ENCODE measurements at places on chromosomes 12 and 14. TPM values are rescaled to one million over a fixed set of nuclear protein-coding genes. Genes with fewer than 3 reads are reported as not detected.
A peak's percentile ranks its signal among the peaks of the same experiment; 100 is the strongest.

DNA sequence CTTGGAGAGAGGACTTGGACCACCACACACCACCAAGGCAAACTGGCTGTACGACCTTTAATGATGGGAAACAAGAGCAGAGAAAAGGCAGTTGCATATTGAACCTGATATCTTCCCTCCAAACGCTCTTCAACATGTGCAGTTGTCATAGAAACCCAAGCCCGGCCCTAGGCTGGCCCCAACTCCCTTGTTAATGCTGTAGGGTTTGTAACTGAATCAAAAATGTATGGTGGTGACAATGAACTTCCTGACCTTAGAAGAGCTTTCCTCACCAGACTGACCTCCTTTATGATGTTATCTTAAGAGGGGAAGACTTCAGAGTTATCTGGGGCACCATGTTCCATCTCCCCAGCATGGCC, 12.3 kb downstream of the APOLD1 start:
- no peak for DNase-seq

GRCh38 chr12:40056373-40056772, 49.5 kb downstream of the SLC2A13 start:
- no peak for DNase-seq

Gene HAL
- not detected for polyA plus RNA-seq

Gene MYF6
- polyA plus RNA-seq = not detected

GRCh38 chr12:10067264-10067663, 31.5 kb downstream of the CLEC1A start:
- DNase-seq = no peak

DNA sequence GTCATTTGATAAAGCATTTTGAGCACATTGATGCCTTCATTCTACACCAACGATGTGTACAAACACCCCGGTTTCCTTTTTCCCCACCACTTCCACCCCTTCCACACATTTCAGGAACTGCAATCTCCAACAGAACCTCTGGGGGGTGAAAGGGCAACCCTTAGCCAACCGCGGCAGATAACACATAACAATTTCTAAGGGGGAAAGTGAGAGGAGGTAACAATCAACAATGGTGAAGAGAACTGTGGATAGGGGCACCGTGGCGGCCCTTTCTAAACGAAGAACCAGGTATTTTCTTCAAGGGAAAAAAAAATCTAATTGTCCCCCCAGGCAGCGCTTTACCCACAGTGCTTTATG, 1.1 kb downstream of the KITLG start:
- peak; percentile 60 for DNase-seq

- peak; percentile 42 for DNase-seq
Observed at GRCh38 chr12:113231235-113232088, 10.2 kb downstream of the TPCN1 start.

DNA sequence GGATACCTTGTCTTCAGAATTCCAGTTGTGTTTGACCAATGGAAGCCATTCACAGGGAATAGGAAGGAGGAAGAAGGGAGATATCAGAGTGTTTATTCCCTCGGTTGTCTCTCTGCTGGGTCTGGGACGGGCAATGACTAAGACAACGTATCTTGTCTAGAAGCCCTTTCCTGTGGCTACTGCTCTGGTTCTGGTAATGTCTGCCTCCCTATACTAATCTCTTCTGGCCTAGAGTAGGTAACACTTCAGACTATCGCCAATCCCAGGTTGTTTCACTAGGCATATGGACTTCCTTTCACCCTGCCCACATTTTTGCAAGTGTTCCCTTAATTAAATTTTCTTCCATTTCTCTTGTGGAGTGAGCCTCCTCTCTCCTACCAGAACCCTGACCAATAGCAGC, 687.7 kb upstream of the TBX3 start:
- DNase-seq = no peak

Gene RNASE7
- polyA plus RNA-seq = not detected

Gene BICDL1
- not detected for polyA plus RNA-seq

- no peak for DNase-seq
Observed at GRCh38 chr12:3692616-3693365, 60.1 kb downstream of the CRACR2A start.

- DNase-seq = peak; percentile 23
Observed at GRCh38 chr12:87270919-87271318, 758.3 kb downstream of the C12orf50 start.

DNA sequence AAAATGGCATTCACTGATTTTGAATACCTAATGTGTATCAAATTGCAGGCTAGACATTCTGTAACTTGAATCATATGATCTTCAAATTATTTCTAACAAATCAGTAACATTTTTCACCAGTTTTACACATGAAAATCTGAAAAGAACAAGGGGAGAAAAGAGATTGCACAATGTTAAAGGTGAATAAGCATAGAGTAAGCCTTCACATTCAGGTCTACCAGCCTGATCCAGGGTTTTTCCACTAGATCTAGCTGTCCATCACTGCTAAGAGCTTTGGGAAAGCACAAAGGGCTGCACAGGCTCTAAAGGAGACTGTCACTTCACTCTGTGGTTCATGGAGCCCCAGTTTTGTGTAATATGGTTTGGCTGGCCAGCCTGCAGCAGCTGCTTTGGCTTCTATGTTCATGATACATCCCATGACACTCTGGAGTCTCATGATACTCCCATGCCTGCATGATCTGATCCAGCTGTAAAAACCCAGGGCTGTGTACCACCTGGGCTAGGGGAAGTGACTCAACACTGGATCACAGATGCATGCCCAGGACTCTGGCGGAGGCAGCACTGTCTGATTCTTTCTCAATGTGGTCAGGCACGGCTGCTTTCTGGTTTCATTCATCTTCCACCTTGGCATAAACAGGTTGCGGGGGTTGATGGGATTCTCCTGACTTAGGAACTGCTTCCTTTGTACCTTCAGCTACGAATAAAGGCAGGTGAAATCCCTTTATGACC, 859.7 kb downstream of the GALC start:
- DNase-seq = peak; percentile 77

DNA sequence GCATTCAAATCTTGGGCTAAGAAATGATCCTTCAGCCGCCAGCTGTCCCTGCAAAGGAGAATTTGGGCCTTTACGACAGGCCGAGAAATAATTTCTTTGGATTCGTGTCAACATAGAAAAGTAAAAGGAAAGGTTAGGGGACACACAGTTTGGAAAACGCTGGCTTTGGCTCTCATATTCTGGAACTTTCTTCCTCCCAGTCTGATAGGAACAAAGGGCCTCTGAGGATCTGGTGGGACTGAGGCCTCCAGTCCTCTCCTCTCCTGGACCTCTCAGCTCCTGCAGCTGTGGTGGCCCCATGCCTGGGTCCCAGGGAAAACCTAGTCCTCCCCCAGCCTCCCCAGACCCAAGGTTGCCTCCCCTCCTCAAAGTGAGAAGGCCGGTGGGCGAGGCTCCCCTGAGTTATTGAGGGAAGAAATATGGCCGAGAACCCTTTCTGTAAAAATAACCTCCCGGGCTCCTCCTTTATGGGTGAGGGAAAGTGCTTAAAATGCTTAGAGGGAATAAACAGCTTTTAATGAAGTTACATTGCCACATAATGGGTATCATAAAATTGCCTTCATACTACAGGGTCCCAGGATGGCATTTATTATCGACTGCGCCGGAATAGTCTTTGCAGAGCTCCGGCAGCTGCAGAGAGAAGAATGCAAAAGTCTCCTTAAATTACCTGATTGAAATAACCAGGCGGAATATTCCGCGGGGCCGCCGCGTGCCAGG, 188.3 kb downstream of the PHETA1 start:
- no peak for DNase-seq

GRCh38 chr12:105945880-105946279, 192.9 kb downstream of the NUAK1 start:
- no peak for DNase-seq

DNA sequence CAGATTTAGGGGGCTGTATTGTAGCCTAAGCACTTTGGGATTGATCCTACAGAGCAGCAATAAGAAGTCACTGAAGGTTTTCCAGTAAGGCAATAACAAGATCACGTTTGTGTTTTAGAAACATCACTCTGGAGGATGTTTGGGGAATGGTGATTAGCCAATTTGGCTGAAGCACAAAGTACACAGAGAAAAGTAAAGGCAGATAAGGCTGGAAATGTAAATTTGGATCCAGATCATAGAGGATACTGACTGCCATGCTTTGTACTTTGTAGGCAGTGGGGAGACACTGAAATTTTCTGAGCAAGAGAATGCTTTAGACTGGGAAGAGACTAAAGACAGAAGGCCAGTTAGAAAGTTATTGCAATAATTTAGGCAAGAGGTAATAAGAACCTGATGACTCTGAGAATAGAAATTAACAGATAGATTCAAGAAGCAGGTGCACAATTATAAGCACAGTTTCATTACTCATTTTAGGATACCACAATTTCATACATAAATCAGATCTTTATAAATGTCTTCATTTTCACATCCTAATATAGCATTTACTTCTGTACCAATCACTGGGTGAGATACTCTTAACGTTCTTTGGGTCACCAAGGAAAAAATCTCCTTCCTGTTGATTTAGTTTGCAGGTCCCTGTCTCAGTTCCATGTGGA, 314.5 kb upstream of the GARIN6 start:
- DNase-seq = no peak

DNA sequence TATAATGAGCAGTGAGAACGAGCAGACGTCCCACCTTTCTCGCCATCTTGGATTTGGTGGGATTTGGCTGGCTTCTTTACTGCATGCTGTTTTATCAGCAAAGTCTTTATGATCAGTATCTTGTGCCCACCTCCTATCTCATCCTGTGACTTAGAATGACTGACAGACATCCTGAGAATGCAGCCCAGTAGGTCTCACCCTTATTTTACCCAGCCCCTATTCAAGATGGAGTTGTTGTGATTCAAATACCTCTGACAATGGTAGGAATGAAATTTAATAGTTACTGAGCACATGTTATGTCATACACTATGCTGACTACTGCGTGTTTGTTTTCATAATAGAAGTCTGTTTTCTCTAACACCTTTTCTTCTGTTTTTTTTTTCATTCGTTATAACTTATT, 1.9 kb downstream of the TMTC3 start:
- DNase-seq = no peak
